NCI-H524 (cell line): ENCODE measurements at places on chromosomes 7 and 10.
A peak's percentile ranks its signal among the peaks of the same experiment; 100 is the strongest.

DNA sequence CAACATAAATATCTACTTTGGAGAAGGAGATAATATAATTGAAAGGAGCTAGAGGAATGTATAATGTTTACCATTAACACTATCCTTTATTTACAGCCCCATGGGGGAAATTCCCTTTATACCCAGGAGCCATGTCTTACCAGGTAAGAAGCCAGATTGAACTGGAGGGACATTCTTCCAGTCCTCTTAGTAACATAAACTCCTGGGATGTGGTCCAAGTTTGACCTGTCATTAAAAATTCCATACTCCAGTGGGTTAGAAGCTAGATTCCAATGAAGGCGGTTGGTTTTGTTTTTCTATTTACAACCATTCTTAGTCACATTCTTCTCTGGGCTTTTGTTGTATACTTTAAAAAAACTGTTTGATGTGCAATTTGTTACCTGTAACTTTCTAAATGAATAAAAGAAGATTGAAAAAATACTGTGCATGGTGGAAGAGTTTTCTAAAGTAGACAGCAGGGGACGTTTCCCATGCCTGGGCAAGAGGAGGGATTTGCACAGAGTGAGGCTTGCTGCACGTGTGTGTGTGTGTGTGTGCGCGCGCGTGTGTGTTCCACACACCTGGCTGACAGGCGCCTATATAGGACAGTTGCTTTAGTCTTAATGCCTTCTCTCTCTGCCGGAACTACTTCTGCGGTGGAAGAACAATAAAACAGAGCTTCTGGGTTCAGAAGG lies 2.0 kb downstream of the PLCE1 start:
- DNase-seq: no peak

DNA sequence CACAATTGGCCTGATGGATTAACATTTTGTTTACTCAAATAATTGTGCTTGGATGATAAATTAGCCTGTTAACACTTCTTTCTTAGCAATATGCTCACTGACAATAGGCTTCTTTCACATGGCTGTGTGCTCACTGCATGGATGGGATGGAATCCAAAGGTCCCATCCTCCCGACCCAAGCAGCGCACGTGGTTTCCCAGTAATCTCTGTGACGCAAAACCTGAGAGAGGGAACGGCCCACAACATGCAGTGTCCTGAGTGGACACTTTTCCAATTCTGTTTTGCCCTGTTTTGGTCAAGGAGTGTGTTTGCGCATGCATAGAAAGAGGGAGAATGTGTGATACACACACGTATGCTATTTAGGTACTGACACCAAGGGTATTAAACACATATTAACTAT lies 42.1 kb upstream of the RASGEF1A start:
- DNase-seq: no peak

GRCh38 chr10:98212196-98212595 lies 55.8 kb downstream of the LOXL4 start:
- no peak for DNase-seq

DNA sequence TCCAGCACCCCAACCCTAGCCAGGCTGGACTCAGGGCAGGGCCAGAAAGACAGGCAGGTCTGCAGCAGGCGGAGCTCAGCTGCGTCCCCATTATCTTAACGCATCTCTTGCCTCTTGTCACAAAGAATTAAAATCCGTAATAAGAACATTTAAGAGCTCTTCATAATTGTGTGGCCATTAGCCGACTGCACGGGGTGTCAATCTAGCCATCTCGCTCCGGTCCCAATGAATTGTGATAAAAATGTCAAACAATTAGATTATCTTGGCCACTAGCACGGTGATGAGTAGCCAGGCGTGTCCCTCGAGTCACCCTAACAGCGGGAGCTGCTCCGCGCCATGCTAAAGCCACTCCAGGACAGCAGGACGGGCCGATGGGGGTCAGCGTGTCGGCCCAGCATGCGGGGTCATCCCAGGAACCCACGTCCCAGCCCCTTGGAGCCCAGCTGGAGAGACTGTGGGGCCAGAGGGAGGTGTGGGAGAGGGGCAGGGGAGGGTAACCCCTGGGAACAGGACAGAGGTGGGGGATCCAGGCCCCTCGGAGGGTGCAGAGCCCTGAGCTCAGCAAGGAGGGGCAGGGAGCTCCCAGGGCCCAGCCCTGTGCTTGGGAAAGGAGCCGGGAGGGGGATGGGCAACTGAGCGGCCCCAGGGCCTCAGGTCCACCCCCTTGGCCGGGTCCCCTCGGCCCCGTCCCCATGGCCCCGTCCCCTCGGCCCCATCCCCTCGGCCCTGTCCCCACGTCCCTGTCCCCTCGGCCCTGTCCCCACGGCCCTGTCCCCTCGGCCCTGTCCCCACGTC lies 17.7 kb upstream of the NKX6-2 start:
- DNase-seq: no peak

GRCh38 chr10:125976960-125977605 lies 80.7 kb downstream of the FANK1 start:
- no peak for DNase-seq

DNA sequence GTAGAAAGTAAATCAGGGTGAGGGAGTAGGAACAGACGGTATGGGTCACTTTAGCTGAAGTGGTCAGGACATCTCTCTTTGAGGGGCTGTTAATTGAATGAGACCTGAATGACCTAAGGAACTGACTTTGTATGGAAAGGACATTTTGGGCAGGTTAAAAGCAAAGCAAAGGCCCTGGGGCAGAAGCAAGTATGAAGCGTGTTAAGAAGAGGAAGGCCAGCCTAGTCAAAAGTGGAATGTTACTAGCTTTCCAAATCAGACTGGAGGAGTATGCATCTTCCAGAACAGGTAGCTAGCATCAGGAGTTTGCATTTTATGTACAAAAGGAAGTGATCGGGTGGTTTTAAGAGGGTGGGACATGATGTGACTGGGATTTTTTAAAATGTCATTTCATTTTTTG lies 70.9 kb upstream of the PCGF5 start:
- DNase-seq: no peak

DNA sequence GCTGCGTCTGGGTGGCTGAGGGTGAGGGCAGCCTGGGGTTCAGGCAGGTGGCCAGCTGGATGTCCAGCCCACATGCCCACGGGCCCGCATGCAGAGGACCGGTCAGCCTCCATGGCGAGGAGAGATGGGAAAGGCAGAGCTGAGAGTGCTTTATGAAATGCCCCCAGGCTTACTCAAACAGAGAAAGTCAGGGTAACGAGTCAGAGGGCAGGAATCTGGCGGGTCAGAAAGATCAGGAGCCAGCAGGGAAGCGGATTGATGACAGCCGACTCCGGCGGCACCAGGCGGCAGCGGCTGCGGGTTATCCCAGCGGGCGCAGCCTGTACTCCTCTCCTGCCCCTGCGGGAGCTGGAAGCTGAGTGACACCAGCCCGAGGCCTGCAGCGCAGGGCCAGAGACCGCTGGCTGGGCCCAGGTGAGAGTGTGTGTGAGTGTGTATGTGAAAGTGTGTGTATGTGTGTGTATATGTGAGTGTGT lies 13.4 kb downstream of the SLC13A4 start:
- DNase-seq: no peak

- DNase-seq: no peak
Measured at GRCh38 chr10:131920693-131921092, 19.9 kb downstream of the PPP2R2D start.

DNA sequence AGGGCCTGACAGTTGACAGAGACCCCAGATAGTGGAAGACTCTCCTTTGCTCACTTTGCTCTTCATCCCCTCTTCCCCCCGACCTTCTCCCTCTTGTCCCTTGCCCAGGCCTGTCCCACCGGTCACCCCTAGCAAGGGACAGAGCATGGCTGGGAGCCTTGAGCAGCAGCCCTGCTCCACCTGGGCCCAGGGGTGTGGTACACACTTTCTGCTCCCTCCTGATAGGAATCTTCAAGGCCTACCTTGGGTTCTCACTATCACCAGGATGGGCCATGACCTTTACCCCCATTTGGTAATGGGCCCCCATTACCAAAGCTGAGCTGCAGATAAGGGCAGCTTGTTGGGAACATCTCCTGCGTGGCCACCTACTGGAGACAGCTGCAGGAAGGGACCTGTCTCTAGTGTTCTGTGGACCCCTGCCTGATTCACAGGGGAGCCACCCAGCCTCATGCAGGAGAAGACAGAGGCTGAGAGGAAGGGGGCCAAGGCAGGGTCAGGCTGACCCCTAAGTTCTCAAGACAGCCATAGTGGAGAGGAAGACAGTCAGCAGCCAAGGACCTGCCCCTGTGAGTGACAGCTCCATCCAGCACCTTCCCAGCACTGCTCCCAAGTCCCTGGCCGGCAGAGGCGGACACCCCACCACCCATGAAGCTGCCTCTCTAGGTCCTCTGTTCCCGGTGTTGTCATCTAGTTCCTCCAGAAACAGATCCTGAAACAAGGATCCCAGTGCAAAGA lies 913 bp upstream of the NPC1L1 start:
- no peak for DNase-seq

DNA sequence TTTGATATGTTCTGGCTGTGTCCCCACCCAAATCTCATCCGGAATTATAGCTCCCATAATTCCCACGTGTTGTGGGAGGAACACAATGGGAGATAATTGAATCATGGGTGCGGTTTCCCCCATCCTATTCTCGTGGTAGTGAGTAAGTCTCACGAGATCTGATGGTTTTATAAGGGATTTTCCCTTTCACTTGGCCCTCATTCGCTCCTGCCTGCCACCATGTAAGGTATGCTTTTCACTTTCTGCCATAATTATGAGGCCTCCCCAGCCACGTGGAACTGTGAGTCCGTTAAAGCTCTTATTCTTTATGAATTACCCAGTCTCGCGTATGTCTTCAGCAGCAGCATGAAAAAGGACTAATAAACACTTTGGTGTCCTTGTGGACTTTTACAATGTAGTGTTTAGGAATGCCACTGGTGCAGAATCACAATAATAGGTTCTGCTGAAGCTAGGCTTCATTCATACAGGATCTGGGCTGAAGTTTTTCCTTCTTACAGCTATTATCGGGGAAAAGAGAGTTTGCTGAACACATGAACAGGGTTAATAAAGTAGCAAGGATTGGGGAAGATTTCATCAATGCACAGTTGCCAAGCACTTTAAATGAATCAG lies 74.3 kb downstream of the CPED1 start:
- no peak for DNase-seq

- DNase-seq: no peak
Measured at GRCh38 chr10:97842656-97843280, 6.9 kb upstream of the GOLGA7B start.

- DNase-seq: peak; percentile 9
Measured at GRCh38 chr10:30827531-30828120, 198.1 kb upstream of the LYZL2 start.
